Inflammatory macrophage treated with lipopolysaccharide for 1 hour (primary cell): ENCODE measurements at places on chromosomes 4 and X.

GRCh38 chr4:10100734-10101216, 15.8 kb downstream of the WDR1 start:
- peak; percentile 58 for DNase-seq

DNA sequence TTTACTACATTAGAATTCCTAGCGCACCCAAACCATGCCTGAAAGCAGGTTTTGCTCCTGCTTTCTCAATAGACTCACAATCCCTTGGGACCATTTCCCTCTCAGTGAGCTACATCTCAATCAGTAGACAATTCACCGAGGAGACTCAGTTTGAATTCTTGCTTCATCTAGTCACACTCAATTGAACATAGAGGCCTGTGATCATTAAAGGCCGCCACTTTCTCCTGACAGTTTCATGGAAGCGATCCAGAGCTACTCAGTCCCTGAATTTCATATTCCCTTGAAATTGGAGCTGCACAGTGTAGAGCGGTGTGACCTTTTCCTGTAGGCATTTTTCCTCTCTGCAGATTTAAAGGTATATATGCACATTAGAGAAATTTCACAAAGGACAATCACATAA, 193.9 kb upstream of the SPOCK3 start:
- no peak for DNase-seq

- DNase-seq: no peak
Measured at GRCh38 chrX:107825698-107826237, at the start of gene MID2. Gene MID2, plus strand, starts transcription at chrX:107825866. Its CDS starts 561 bp downstream, at chrX:107826427.

DNA sequence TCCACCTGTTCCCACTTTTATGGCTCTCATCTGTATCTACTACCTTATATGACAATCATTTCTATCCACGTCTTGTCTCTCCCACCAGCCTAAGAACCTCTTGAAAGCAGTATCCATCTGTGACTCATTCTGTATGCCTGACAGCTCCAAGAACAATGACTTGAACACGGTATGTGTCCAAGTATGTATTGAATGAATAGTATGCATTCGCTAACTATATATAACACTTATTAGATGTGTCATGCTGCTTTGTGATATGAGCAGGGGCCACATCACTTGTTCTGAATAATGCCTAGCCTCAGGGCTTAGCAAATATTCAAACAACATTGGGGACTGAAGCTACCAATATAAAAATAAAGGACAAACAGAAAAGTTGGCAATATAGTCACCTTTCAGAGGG, 4.9 kb downstream of the OPHN1 start:
- no peak for DNase-seq

- DNase-seq: no peak
Measured at GRCh38 chrX:68831405-68832100, 2.7 kb downstream of the EFNB1 start.

- no peak for DNase-seq
Measured at GRCh38 chrX:118221733-118222132, 105.1 kb upstream of the KLHL13 start.

- DNase-seq: no peak
Measured at GRCh38 chr4:69522554-69522953, 26.8 kb upstream of the UGT2B4 start.

GRCh38 chr4:28675582-28675981, 1814.9 kb downstream of the STIM2 start:
- DNase-seq: no peak

GRCh38 chr4:164989471-164989870, 12.0 kb upstream of the TRIM61 start:
- DNase-seq: no peak

DNA sequence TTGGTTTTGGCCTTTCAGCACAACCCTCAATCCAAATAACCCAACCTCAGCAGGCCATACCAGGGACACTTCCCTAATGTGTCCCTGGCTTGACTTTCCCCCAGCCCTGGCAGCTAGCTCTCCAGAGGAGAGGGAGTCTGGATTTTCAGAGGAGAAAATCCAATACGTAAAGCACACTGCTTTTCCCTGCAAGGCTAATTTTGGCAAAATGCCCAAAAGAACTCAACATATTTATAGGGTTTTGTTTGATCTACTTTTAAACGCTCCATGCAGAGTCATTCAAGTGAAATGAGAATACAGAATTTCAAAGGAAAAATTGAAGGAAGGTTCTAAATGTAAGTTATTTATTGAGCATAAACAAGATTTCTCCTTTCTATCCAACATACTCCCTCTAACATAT, 167.2 kb downstream of the SH3KBP1 start:
- DNase-seq: no peak

GRCh38 chr4:92304121-92304520, 355 bp downstream of the GRID2 start:
- DNase-seq: no peak

GRCh38 chr4:6926681-6927478, 17.3 kb downstream of the TBC1D14 start:
- no peak for DNase-seq

DNA sequence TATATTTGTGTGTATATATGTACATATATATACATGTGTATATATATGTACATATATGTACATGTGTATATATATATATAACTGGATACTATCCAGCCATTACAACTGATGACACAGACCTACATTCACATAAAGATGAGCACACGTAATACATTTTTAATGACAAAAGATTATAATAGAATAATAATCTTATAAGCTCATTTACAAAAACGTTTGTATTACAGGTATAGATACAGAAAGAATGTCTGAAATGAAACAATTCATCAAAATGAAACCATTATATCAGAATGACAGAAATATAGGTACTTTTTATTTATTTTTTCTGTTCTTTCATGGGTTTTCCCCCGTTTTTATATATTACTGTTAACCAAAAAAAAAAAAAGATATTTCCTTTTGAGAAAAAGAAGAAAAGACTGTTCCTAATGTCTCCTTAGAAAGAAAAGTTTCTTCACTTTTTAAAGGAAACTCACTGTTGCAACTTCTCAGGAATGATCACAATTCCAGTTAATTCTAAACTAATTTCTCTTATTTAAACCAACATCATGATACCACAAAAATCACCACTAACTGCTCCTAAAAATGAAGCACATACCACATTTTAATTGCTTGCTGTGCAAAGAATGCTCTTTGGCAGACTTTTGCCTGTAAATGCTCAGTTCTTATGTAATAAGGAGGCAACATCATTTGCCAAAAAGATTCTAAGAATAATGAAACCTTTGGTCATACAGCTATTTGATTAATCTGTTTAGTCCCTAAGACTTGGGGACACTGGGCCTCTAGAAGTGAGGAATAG, 18.9 kb downstream of the LEF1 start:
- DNase-seq: no peak

DNA sequence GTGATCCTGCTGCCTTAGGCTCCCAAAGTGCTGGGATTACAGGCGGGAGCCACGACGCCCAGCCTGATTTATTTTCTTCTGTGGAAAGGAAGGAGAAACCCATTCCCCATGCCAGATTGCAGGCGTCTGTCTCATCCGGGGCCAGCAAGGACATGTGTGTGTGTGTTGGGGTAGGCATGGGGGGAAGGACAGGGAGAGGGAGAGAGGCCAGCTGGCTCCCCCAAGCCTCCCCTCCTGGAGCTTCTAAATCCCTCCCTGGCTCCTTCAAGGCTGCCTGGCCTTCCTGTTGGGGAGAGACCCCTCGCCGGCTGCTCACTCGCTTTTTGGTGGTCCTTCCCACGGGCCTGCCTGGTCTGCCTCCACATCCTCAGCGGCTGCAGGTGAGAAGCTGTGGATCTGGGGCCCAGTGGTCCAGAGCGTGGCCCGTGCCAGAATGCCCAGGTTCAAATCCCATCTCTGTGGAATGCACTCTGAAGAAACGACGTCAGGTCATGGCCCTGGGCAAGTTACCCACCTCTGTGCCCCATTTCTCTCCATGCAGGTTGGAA, 1.3 kb upstream of the PLXNB3 start:
- DNase-seq: no peak

- DNase-seq: no peak
Measured at GRCh38 chr4:143178923-143179322, 5.8 kb upstream of the USP38 start.

- DNase-seq: peak; percentile 47
Measured at GRCh38 chr4:56181140-56181953, 205.9 kb downstream of the AASDH start.

DNA sequence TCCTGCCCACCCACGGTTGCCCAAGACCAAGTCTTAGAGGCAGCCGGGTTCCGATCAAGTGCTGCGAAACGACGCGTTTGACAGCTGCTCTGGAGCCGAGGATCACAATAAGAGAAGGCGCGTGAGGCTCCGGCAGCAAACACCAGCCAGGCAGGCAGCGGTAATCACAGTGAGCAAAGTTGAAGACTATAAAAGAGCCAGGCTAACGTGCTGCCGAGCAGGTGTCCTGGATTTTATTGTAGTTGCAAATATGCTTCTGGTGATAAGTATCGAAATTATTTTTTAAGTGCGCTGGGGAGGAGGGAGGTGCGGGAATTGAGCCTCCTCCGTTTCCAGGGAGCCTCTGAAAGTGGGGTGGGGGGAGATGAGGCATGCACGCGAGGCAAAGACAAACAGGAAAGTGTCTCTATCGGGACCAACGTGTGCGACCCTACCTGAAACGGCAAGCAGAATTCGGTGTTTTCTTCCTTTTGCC, 590 bp downstream of the GABRA2 start:
- DNase-seq: no peak

- DNase-seq: no peak
Measured at GRCh38 chr4:65592089-65592488, 78.2 kb downstream of the EPHA5 start.

- no peak for DNase-seq
Measured at GRCh38 chr4:160142579-160142978, 1039.7 kb downstream of the RAPGEF2 start.

DNA sequence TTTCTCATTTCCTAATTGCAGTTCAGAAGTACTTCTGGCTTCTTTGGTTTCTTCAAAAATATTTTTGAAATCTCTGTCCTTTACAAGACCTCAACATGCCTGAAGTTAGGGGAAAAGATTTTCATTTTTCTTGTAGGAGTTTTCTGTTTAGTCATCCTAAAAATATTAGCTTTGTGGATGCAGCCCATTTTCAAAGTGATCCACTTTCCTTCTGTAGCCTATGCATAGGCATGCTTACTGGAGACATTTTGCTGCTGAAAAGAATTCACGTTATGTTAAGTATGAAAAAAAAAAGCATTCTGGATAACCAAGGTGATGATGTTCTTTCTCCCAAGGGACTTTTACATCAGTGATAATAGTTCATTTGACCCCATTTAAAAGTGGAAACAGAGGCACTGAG, 245.6 kb downstream of the THOC2 start:
- DNase-seq: no peak

DNA sequence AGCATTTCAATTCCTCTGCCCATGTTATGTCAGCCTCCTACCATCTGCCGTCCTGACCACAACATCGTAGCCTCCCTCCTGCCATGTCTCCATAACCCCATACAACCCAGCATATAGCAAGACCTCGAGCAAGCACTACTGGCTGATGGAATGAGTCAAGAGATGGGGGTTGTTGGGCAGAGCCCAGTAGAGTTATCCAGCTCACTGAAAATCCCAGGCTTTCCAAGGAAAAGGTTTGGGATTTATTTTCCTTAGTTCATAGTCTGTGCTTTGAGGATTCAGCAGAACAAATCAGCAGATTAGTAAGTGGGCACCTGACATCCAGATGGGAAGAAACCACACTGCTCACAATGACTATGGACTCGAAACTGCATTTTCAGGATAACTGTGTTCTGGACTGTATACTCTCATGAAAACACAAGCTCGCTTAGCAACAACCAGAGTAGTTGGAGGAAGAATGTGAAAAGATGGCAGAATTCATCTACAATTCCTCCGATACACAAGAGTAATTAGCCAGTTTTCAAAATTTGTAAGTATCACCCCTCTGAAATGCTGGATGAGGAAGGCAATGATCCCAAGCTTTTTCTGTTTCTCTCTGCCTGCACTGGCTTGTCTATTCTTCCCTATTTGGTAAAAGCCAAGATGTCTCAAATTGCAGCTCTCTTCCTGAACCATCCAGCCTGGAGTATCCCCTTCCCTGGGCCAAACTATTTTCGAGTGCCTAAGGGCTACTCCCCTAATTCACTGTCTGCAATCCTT, 186.2 kb upstream of the TBL1X start:
- no peak for DNase-seq

DNA sequence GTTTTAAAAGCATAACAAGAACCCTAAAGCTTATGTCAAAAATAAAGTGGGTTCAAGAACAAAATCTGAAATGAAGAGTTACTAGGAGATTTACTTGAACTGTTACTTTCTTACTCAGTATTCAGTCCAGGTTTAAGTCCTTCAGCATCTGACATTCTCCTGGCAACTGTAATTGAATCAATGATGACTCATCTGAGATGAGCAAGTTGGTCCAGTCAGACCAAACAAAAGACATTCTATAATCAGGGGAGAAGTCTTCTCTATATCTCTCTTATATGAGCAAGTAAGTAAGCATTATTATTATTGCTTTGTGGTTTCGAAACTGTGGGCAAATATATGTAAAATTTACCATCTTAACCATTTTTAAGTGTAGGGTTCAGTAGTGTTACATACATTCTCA, 34.6 kb downstream of the MAP9 start:
- DNase-seq: no peak

- no peak for DNase-seq
Measured at GRCh38 chrX:79336869-79337815, 30.0 kb downstream of the ITM2A start.

GRCh38 chr4:10521424-10521823, 64.2 kb upstream of the ZNF518B start:
- DNase-seq: no peak
